ENCODE measurements at places on chromosomes 7 and 10.

DNA sequence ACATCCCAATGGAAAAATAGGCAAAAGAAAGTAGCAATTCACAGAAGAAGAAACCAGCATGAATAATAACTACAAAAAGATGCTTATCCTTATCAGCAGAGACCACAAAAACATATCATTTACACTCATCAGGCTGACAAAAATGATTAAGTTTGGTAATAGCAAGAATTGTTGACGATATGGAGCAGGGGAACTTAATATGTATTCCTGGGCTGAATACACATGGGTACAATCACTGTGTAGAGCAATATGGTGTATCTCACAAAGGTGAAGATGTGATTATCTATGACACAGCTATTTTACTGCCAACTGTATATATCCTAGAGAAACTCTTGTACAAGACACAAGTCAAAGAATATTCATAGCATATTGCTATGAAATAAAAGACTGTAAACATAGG, 141.8 kb upstream of the NOBOX start:
- DNase-seq, result no peak

GRCh38 chr7:8200316-8200715, 61.7 kb downstream of the ICA1 start:
- DNase-seq, result no peak

DNA sequence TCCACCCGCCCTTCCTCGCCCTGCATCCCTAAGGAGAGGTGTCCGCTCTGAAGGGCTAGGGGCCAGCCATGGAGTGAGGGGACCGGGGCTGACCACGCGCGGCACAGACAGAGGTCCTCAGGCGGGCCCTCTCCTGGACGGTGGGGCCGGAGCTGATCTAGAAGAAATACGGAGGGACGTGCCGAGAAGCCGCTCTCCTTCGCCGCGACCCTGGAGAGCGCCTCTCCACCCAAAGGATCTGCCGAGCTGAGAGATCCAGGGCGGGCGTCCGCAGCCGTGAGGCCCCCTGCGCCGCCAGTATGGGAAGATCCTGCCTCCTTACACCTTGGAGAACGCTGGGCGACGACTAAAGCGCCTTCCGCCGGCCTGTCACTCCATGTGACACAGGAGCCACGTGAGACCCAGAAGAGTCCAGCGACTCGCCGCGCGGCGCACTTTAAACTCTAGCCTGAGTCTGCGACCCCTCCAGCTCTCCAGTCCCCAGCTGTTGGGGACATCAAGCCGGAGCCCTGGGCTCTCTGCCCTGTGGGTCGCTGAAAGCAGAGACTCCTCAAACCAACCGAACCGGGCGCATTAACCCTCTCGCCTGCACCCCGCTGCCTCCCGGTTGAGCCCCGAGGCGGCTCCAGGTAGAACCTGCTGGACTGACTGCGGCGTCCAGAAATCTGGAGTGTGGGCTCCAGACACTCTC, 1.5 kb upstream of the SFMBT2 start:
- DNase-seq, result no peak

DNA sequence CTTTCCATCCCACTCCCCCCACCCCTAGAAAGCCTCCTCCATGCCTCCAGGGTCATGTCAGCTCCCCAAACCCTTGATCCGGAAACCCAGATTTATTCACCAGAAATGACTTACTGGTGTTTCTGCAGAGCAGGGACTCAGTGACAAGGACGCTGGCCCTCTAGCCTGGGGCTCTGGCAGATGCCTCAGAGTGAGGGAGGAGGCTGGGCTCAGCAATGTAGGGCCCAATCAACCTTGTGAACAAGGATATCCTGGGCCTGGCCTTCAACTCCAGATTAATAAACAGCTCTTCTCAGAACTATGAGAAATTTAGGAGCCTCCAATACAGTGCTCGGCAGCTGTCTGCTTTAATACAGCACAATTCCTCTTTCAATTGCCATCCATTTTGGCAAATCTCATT, at the start of gene MBL2:
MBL2 (minus strand) TSS at position 162 of the 400 bp plus-strand sequence. CDS start 1,149 bp downstream, outside the sequence.
- DNase-seq, result no peak

- DNase-seq, result no peak
Measured at GRCh38 chr10:1530871-1531517, 206.3 kb downstream of the ADARB2 start.

- DNase-seq, result no peak
Measured at GRCh38 chr10:70560511-70560941, 42.0 kb downstream of the PRF1 start.

DNA sequence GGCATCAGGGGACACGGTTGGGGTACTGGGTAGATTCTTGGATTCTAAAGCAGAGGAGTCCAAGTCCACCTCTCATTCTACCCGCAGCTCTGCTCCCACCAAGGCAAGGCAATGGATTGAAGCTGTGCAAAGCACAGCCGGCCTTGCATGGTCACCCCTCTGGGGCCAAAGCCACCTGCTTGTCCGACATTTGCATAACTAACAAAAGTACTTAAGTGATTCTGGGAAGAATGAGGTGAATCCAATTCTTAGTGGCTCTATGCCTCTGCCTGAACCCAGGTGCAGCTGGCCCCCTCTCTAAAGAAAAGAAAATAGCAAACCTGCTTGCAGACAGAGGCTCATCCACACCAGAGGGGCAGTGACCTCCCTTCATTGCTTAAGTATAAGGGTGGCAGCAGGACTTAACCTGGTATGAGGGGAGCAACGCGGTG, 10.7 kb upstream of the COBL start:
- no peak for DNase-seq

- DNase-seq, result no peak
Measured at GRCh38 chr10:54501929-54502328, 299.1 kb downstream of the PCDH15 start.

GRCh38 chr7:98802781-98803110, 67.1 kb downstream of the TMEM130 start:
- DNase-seq, result no peak

- DNase-seq, result no peak
Measured at GRCh38 chr10:56604624-56605023, 243.6 kb upstream of the ZWINT start.

DNA sequence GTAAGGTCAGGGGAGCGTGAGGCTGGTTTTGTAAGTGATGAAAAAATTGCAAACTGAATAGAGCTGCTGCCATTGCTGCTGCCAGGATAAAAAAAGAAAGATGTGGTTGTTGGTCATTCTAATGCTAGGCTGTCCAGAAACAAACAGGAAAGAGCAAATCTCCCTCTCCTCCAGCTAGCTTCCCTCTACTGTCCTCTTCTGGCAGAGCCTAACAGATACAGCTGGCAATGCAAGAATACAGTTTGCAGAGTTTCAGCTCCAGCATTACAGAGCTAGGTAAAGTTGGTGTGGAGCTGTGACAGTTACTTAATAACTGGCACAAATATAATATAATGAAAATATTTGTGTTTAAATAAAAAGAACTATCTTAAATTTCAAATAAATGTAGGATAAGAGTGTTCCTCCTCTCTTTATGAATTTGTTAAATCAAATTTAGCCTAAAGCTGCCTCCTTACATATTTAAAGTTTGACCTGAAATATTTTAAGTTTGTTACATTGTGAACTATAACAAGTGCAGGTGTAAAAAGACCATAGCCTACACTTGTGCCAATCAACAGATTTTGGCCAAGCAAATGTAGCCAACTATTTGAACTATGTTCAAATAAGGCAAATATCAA, 407.7 kb downstream of the SH2D4B start:
- no peak for DNase-seq

GRCh38 chr10:102146971-102147428, 5.2 kb upstream of the NOLC1 start:
- no peak for DNase-seq

DNA sequence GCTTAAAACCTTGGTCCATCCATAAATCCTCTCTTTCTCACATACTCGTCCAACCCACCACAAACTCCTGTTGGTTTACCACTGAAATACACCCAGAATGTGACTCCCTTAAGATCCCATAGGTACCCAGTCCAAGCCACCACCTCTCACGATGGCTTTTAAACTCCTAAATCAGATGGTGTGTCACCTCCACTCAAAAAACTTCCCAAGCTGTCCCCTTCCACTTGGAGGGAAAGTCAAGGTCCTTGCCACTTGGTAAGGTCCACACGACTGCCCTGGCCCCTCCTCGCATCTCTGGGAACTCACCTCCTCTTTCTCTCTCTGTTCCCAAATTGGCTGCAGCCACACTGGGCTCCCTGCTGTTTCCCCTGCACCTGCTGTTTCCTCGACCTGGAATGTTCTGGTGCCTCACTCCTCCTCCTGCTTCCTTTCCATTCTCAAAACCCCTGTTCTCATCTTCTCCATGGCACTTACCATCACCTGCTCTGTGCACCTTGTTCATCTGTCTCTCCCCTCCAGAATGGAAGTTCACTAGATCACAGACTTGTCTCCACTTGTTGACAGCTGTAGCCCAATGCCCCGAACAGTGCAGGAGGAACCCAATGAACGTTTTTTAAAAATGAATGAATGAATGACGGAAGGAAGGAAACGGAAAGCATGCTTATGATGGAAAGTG, 23.0 kb downstream of the ZFAND2A start:
- DNase-seq, result no peak

DNA sequence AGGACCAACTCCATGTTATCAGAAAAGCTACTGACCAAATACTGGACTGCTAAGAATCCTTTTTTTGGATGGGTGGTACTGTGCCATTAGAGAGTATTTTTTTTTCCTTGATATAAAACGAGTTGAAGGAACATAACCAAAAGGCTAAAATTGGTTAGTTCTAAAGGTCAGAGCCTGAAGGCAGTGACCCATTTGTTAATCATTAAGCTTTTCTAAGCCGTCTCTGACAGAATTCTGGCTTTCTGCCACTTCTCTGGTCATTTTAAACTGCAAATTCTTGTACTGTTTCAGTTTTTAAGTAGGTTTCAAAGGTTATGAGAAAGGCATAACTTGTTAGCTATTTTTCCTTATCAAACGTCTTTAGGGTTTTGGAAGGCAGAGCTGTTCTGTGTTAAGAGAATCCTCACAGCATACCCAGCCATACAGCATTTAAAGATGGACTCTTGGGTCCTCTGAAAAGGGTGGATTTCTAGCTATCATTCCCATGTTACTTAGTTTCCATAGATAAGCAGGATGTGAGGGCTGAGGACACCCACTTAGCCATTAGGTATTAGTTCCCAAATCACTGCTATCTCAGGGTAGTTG, 196.8 kb downstream of the RNLS start:
- DNase-seq, result no peak

- no peak for DNase-seq
Measured at GRCh38 chr7:109020251-109020650, 450.6 kb downstream of the DNAJB9 start.

DNA sequence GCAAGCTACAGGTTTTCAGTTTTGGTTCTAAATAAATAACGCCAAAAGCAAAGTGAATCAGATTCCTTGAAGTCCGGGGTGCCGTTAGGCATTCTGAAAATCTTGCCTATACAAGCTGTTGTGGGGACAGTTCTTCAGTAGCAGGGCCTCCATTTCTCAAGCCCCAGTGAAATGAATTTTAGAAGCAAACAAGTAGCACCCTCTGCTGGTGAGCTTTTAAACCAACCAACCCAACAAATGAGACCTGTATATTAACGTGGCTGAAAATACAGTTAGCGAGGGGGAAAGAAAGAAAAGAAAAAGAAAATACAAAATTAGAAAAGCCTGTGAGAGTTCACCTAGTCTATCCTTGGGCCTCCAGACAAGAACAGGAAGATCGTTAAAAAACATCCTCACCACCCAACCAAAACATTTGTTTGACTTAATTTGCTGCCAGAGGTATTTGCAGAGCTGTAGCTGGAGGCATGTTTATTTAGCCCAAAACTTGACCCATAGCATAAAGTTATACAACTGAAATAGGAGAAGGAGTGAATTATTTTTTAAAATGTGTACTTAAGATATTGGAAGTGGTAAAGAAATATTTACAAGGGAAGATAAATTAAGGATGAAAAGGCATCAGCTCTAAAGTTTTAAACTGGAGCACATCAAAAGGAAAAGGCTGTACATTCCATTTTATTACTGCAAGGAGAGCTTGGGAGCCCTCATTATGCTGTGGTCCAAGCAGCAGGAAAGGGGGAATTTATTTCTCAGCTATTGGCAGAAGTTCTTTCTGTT, 98.9 kb downstream of the DYNC1I1 start:
- DNase-seq, result peak; percentile 51

- no peak for DNase-seq
Measured at GRCh38 chr7:132519936-132520335, 56.3 kb downstream of the PLXNA4 start.

DNA sequence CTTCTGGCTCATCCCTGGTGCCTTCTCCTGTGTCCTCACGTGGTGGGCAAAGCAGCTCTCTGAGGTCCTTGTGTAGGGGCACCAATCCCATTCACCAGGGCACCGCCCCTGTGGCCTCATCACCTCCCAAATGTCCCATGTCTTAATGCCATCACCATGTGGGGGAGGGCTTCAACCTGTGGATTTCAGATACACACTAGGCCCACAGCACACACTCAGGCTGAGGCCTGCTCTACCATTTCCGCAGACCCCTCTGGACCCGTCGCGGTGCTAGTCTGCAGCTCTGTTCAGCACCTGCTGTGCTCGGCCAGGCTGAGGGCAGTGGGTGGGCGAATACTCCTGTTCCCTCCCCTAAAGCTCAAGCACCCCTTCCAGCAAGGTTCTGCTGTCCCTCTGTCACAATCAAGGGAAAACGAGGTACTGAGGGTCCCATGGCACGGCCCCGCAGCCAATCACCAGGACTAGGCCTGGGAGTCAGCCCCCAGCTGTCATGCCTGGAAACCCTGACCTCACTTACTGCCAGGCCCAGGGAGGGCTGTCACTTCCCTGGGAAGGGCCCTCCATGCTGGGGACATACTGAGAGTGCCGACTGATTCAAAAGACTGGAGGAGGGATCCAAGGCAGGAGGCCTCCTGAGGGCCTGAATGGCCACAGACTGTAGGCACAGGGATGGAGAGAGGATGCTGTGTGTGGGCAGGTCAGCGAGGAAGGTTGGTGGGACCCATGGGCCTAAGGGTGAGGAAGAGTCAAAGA, 123.8 kb upstream of the RET start:
- no peak for DNase-seq

DNA sequence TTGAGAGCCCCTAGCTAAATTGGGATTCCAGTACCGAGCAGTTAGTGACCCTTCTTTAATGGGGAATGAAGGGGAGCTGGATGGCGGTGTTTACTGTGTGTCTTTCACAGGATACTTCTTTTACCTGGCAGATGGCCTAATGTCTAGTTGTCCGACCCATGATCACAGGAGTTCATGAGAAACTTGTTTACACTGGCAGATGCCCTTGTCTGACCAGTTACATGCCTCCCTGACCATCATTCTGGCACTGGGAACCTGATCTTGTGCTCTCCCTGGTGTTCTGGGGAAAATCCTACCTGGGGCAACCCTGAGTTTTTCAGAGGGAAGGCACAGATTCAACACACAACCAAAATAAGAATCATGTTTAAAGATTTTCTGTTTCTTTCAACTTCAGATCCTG, 120.1 kb upstream of the SLC13A1 start:
- no peak for DNase-seq

DNA sequence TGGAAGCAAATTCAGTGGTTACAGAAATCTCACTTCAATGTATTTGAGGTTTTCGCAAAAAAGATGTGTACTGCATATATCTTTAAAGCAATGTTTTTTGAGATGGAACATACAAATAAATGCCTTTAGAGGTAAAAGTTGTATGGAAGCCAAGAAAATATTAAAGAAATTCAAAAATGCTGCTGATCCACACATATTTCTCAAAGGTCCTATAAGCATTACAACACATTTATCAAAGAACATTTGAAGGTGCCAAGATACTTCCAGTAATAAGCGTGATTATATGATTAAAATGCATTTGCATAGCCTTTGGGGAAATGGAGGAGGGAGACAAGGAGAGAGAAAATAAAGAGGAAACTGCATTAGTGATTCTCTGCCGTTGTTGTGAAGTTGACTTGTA, 260.1 kb downstream of the BICC1 start:
- no peak for DNase-seq

GRCh38 chr7:151025924-151026671, 1.8 kb upstream of the ATG9B start:
- no peak for DNase-seq

- no peak for DNase-seq
Measured at GRCh38 chr10:113552014-113552413, 839 bp upstream of the HABP2 start.
